ENCODE measurements at places on chromosomes 5 and 9.

DNA sequence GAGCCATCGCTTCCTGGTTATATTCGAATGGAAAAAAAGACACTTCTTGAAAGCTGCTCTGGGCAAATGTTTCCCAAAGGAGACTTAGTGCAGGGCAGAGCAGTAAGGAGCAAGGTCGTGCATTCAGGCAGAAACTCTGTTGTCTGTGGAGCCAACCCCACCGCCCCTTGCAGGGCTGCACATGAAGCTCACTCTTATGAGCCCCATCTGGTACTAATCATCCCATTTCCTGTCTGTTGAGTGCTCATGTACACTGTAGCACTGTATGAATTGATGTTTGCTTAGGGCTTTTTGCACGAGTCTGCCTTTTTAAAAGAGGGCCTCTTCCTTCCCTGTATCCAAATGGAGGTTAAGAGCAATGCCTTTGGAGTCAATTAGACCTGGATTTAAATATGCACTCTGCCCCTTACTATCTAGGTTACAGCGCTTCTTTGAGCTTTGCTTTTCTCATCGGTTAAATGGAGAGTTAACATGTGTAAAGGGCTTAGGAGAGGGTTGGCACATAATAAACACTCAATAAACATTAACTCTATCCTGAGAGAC is 25.4 kb downstream of the HMHB1 start:
- no peak for DNase-seq

- DNase-seq, result peak; percentile 61
Measured at GRCh38 chr5:69331528-69332445, 814 bp downstream of the CCDC125 start.

DNA sequence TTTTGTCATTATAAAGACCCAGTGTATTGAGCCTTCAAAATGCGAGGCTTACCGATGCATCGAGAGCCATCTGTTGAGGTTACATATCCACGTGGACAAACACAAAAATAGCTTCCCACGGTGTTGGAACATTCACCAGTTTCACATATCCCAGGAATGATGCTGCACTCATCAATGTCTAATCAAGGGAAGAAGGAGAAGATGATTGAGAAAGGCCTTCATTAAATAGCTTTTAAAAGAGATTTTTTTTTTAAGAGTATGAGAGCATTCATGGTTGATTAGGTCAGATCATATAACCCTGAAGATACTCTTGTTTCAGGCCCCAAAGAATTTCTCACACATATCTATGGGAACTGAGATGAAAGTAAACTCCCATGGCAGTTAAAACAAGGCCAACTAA is 129.4 kb downstream of the FBN2 start:
- no peak for DNase-seq

DNA sequence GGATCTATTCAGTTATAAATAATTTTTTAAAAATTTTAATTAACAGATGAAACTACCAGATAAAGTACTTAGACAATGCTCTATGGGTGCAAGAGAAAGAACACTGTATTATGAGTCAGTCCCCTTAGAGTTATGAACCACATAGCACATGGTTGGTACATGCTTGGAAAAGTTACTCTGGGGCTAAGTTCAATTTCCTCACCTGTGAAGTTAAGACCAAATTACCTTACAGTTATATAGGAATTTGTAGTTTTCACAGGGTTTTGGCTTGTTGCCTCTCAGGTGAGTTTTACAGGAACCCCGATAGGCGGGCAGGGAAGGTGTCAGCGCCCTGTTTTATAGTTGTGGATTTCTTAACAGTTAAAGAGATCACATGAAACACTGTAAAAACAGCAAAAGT is 1.2 kb downstream of the PANK3 start:
- peak; percentile 61 for DNase-seq

- DNase-seq, result no peak
Measured at GRCh38 chr9:75803130-75803529, 87.3 kb upstream of the PCSK5 start.

DNA sequence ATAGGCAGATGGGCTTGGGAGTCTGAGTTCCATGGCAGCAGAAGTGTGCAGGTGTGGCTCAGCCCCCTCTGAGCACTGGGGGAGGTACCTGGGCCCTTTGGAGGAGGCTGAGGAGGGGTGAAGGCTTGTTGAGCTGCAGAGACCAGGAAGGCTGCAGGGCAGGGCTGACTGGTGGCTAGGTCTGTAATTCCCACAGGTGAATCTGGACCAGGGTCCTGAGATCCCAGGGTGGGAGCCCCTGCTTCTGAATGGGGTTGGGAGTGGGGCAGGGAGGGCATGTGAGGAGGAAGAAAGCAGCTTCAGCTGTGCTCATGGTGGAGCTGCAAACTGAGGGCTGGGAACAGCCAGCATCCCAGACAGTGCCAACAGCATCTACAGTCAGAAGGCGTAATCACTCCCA is 111.1 kb downstream of the CACNA1B start:
- no peak for DNase-seq

DNA sequence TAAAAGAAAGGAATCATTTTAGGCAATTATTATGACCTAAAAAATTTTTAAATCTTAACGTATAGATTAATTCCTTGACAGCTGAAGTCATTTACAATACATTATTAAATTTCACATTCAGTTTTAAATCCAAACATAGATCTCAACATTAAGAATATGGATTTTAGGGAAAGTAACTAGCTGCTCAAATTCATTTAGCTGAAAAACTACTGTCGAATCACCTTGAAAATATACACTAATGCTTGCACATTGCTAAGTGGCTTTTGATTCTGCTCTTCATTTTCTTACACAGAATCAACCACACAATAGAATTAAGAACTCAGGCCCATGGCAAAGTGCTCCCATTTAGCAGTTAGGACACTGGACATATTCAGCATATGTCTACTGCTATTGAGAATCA is 454.2 kb downstream of the RAB3C start:
- DNase-seq, result no peak

- no peak for DNase-seq
Measured at GRCh38 chr5:40288800-40289485, 390.8 kb upstream of the PTGER4 start.

DNA sequence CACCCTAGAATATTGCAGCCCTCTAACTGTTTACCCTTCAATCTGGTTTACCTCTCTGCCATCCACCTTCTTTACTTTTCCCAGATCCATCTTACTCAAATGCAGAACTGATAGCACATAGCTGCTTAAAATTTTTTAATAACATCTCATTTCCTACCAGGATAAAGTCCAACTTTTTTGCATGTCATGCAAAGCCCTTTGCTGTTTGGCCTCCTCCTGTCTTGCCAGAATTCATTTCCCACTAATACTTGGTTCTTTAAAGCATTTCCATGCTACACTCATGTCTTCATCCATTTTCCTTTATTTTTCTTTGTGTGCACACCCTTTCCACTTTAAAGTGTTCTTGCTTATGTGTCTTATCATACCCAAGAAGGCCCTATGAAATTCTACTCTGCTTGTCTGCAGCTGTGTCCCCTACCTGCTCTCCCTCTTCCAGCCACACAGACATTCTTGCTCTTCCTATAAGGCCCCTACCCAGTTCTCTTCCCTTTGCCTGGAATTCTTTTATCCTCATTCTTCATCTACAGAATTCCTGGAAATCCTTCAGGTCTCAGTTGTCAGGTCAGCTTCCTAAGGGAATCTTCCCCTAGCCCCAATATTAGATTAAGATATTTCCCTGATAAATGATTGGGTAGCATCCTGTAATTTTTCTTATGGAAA is 50.3 kb downstream of the TLE4 start:
- no peak for DNase-seq

DNA sequence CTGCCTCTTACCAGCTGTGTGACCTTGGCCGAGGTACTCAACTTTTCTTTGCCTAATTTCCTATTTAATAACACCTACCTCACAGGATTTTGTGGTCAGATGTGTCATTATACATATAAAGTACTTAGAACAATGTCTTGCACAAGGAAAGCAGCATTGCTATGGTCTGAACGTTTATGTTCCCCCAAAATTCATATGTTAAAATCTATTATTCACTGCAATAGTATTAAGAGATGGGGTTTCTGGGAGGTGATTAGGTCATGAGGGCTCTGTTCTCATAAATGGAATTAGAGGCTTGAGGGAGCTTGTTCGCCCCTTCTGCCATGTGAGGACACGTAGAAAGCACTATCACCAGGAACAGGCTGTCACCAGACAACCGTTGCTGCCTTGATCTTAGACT is 10.9 kb upstream of the RNF145 start:
- no peak for DNase-seq

Measured in activated CD4-positive, alpha-beta T cell treated with anti-CD3 and anti-CD28 coated beads, Interleukin-2, amount 10 ng/mL, durations not matched to agents 24 days and 14 days (primary cell).